ENCODE measurements at places on chromosomes 7 and 10. TPM values are rescaled to one million over a fixed set of nuclear protein-coding genes. Genes with fewer than 3 reads are reported as not detected.

GRCh38 chr7:47511699-47512370 is 70.1 kb downstream of the TNS3 start:
- no peak for DNase-seq

DNA sequence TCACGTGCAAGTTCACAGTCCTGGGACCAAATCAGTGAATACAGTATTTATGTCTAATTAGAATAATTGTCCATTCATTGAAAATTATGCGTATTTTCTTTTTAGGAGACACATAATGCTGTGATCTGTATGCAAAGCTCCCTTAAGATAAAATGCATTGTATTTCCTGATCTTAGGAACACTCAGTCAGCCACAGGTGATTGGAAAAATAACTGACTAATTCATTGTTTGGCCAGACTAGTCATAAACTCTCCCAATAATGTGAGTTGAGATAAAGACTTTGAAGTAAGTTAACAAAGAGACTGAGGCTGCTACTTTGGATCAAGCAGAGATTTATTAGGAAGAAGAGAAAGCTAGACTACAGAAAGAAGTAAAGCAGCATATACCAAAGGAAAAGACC is 182.2 kb downstream of the GNAI1 start:
- no peak for DNase-seq

DNA sequence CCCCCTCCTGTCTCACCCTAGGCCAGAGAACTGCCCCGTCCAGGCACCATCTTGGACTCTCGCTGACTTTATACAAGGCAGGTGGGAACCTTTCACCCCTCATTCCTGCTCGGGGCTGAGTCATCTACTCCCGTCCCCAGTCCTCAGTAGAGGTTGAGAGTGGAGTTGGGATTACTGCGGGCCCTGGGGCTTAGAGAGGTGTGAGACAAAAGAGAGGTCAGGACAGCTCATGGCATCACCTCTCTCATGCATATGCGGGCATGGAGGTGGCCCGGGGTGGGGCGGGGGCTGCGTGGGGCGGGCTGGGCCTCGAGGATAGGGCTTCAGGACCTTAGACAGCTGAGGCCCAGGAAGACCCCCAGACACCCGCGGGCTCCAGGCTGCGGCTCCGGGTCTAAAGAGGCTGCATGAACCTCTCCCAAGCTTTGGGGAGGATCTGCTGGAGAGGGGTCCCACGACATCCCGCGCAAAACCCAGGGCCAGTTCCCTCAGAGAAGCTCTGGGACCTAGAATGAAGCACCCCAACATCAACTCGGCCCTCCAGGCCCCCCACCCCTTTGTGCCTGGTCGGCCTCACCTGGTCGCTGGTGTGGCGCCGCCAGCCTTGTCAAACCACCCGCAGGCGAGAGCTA is 317 bp downstream of the PDZD7 start:
- no peak for DNase-seq

ASIC3 gene
- total RNA-seq = 37.9 TPM

DNA sequence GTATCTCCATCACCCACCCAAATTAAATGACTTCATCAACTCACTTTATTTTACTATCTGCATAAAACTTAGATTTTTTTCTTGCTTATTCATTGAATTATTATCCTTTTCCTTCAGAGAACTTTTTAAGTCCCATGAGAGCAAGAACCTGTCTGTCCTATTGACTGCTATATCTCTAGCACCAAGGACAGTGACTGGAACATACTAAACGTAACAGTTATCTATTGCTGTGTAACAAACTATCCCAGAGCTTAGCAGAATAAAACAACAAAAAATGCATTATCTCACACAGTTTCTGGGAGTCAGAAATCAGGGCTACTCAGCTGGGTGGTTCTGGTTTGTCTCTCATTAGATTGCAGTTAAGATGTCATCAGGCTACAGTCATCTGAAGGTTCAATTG is 401.7 kb upstream of the AUTS2 start:
- no peak for DNase-seq

DNA sequence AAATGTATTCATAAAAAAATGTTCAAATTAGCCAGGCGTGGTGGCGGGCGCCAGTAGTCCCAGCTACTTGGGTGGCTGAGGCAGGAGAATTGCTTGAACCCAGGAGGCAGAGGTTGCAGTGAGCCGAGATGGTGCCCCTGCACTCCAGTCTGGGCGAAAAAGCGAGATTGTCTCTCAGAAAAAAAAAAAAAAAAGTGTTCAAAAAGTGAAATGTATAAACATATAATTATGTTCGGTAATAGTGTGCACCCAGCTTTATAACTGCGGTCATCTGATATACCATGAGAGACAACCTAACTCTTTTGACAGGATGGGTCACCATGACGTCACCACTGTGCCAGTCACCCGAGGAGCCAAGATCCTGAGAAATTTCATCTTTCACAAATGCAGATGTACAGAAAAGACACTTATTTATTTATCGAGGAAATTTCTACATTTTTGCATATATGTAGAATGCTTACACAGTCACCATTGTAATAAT is 594 bp upstream of the RP9 start:
- DNase-seq = peak; percentile 33

TMEM229A gene
- total RNA-seq = 51.0 TPM

DNA sequence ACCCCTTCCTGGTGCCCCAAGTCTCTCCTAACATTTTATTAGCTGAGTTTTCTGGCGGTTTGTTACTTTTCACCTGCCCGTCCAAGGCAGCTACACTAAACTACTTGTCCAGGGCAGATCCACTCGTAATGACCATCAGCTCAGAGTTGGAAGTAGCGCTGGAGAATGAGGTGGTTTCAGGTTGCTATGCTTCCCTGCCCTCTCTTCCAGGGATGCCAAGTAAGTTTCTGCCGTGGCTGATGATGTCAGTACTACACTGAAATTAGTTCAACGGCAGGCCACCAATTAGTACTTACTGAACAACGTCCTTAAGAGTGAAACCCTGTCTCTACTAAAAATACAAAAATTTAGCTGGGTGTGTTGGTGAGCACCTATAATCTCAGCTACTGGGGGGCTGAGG is 55.2 kb downstream of the DIP2C start:
- no peak for DNase-seq

DNA sequence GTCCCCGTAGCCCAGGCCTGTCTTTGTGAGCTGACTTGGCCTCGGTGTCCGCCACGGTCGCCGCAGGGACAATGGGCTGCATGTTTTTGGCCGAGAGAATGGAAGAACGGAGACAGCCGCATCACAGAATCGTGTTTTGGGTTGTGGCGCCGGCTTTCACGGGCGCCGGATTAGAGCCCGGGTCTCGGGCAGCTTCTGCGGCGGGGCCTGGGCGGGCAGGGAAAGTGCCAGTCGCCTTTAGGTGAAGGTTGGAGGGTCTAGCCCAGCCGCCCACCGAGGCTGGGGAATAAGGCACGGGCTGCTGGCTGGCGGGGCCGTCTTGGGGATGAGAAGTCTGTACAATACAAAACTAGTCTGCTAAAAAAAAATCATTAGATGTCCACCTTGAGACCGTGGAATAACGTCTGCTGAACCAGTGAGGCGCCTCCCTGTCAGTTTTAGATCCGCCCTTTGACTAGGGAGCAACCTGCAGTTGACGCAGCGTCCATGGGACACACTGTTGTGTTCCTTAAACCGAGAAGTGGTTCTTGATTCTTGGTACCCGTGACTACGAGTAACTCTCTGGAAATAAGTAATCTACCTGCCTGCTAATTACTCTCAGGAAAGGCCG is 577 bp downstream of the DNAJB9 start:
- peak; percentile 63 for DNase-seq

GRCh38 chr10:14971867-14972448 is 12.8 kb downstream of the MEIG1 start:
- DNase-seq = peak; percentile 39

- DNase-seq = peak; percentile 72
Measured at GRCh38 chr7:135414850-135415439, 95.0 kb downstream of the CNOT4 start.

DNA sequence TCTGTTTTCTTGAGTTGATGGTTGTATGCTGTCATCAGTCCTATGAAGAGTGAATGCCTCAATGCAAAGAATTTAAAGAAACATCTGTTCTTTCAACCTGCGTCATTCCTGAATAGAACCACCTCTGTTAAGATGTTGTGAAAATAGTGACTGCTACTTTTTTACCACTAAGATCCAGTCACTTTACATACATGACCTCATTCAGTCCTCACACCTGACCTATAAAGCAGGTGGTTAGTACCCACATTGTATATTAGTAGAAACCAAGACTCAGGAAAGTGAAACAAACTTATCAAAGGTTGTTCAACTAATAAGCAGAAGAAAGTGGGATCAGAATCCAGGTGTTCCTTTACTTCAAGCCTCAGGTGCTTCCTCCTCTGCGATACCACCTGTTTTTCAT is 64.8 kb downstream of the ITGB8 start:
- DNase-seq = no peak

DNA sequence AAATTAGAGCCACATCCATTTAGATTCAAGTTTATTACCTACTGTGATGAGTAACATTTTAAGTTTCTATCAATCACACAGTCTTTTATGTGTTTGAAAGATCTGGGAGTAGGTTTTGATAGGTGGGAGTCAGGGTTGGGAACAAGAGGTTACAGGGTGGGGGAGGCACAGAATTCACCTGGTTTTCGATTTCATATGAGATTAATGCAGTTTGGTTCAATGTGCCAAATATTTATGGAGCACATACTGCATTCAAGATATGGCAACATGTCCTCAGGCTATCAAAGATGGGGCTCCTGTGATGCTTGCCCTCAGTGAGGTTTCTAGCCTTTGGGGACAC is 564.1 kb downstream of the SUGCT start:
- DNase-seq = no peak

DNA sequence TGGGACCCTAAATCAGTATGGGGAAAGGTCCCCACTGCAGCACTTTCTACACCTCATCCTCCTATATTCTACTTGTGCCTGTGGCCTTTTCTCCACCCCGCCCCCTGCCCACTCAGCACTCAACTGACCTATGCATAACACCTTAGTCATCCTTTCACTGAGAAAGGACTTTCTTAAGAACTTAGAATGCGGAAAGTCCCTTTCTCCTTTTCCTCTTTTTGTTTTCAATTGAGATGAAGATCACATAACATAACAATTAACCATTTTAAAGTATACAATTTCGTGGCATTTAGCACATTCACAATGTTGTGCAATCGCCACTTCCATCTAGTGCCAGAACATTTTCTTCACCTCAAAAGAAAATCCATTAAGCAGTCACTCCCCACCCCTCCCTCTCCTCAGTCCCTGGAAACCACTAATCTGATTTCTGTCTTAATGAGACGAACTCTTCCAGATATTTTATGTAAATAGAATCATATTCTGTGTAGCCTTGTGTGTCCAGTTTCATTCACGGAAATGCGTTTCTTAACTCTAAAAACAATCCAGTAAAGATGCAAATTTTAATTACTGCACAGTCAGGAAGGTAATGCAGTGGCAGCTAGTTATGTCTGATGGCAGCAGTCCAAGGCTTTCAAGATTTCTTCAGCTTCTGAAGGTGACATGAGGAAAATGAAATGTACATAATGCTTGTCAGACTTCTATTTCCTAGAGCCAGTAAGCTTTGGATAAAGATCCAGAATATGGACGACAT is 41.7 kb downstream of the FAS start:
- no peak for DNase-seq

MOGAT3 gene
- total RNA-seq = not detected

NODAL gene
- total RNA-seq = 3.0 TPM

Data from testis (tissue), 5 donors.